ENCODE measurements at places on chromosomes 13 and 19.

DNA sequence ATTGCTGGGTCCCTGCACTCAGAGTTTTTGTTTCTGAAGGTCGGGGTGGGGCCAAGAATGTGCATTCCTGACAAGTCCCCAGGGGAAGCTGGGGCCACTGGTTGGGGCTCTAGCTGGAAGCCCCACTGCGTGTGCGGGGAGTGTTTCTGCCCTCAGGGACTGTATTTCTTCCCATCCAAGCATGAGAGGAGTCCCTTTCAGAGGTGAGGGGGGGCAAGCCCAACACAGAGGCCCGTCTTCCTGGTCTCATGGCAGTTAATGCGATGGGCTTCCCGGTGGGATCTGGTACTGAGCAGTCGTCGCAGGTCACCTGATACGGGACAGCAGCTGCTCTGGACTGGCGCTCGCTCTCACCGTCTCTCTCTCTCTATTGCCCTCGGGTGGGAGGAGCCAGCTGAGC lies 50.4 kb downstream of the GPR12 start:
- DNase-seq, result no peak

DNA sequence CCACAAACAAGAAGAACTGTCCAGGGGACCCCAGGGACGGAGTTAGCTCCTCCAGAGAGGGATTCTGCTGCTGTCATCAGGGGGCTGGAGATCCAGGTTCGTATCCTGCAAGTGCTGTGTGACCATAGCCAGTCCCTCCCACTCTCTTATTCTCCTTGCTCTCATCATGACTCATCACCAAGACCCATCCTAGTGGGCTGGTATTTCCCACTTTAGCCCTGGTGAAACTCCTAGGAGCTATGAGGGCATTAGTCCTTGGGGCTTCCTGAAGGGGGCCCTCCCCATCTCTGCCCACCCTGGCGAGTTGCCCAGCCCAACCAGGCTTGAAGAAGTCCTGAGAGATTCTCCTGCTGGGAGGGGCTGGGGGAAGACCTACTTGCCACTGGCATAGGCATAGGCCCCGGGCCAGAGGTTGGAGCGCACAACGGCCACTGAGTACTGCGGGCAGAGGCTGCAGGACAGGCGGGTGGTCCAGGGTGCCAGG lies 7.5 kb upstream of the DMWD start:
- no peak for DNase-seq

DNA sequence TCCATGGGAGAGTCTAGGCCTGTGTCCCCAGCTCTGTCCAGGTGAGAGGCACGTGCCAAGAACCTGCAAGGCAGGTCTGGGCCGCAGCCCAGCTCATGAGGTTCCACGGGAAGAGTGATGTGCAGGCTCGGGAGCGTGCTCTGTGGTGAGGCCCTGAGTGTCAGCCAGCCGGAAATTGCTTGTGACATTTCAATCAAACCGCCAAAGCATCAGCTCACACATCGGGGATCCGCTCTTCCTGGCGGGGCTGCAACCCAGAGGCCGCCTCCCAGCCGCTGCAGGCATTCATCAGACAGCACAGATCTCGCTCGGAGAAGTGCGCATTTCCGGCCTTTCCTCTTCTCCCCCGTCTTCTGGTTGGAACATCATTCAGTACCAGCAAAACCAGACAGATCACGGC lies 109.3 kb downstream of the KDM4B start:
- no peak for DNase-seq

- DNase-seq, result no peak
Observed at GRCh38 chr19:51480590-51480989, 2.3 kb downstream of the CEACAM18 start.

- no peak for DNase-seq
Observed at GRCh38 chr13:89486065-89486464, 1814.9 kb downstream of the SLITRK5 start.

- DNase-seq, result no peak
Observed at GRCh38 chr13:22880741-22881720, 299.7 kb upstream of the SGCG start.
